Osteoblast (primary cell): ENCODE measurements at places on chromosomes 6 and 20.
A peak's percentile ranks its signal among the peaks of the same experiment; 100 is the strongest.

DNA sequence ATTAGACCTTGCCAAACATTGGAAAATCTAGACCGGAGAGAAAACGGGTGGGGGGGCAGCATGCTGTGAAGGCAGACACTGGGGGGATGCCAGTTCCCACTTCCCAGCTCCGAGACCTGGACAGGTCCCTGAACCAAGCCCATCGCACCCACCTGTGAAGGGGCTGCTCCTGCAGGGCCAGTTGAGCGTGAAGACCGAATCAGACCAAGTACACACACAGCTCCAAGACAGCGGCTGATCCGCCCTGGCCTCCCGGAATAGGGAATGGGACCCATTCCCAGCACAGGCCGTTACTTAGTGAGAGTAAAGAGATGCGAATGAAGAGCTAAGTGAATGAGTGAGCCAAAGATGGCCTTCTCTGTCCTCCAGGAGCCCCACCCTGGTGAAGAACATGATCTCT, 41.5 kb upstream of the MDFI start:
- no peak for DNase-seq

DNA sequence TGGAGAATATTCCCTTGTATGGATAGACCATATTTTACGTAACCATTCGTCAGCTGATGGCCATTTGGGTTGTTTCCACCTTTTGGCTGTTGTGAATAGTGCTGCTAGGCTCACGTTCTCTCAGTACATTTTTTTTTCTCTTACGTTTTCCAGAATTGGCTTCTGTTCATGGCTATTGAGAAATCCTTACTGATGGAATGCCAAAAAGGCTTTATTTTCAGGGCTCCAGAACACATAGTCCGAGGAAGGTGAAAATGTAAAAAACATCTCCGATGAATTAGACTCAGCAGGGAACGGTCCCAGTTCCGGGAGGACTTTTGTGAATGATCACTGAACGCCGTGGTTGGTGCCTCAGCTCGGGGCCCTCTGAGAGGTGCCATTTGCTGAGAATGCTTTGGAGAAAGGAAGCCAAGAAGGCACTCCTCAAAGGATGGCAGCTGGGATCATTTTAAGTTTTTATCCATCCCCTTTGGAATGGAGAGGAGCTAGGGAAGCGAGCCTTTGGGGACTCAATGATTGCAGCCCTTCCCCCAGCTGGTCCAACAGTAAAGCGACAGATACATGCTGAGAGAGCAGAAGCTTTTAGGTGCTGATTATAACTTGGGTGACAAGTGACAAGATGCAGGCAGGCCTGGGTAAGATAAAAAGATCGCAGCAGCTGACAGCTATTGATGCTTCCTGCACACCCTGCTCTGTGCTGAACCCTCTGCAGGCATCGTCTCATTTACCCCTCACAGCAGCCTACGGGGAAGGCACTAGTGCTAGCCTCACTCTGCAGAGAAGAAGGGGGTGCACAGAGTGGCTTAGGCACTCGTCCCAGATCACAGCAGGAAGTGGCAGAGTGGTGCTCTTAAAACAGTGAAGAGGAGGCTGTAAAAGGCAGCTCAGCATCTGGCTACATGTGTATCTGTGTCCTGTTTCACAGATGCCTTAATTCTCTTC, 133.4 kb upstream of the KCNG1 start:
- no peak for DNase-seq

DNA sequence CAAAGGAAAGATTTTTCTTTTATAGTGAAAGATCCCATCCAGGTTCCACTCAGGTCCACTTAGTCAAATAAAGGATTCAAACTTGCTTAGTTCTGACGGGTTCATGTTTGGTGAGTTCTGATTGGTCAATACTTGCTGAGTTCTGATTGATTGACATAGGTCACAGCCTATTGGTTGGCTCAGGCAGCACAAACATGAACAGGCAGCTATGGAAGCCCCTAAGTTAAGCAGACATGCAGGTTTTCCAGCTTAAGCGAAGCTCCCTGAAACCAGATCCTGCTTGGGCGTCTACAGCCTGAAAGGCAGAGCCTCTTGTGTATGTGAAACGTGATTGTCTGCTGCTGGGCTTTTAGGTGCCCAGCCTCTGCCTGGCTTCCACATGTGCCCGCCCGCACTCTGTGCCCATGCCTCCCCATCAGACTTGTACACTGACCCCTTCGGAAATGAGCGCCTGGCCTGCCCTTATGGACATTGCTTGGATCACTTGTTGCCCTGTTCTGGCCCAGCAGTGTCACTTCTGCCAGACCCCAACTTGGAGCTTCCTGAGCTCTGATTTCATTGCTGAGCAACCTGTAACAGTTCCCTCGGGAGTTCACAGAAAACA, 45.4 kb upstream of the ECI2 start:
- peak; percentile 78 for DNase-seq

DNA sequence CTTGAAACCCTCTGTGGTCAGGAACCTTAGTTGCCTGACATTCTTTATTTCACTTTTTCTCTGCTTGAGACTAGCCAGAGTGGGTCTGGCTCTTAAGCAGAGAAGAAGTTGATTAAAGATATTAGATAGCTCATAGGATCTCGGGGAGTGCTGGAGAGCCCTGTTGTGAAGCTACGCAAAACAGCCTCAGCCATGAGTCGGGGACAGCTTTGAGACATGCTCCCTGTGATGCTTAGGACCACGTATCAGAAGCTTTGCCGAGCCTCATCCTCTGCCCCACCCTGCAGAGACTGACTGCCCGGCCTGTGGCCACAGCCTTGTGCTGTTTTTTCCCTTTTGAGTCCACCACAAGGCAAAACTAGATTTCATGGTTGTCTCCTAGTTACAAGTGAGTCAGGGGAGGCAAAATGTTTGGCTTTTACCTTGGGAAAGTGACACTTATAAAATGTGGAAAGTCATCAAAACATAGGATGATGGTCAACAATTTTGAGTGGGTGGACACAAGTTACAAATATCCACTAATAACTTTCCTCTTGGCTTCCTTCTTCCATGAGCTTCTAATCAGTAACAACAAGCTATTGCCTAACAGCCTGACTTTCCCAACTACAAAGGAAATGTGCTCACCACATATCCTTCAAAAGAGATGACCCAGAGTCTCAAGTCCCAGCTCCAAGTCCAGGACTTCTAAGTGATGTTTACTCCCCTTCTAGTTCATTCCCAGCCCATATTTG, 108.4 kb downstream of the JAG1 start:
- DNase-seq: peak; percentile 66

DNA sequence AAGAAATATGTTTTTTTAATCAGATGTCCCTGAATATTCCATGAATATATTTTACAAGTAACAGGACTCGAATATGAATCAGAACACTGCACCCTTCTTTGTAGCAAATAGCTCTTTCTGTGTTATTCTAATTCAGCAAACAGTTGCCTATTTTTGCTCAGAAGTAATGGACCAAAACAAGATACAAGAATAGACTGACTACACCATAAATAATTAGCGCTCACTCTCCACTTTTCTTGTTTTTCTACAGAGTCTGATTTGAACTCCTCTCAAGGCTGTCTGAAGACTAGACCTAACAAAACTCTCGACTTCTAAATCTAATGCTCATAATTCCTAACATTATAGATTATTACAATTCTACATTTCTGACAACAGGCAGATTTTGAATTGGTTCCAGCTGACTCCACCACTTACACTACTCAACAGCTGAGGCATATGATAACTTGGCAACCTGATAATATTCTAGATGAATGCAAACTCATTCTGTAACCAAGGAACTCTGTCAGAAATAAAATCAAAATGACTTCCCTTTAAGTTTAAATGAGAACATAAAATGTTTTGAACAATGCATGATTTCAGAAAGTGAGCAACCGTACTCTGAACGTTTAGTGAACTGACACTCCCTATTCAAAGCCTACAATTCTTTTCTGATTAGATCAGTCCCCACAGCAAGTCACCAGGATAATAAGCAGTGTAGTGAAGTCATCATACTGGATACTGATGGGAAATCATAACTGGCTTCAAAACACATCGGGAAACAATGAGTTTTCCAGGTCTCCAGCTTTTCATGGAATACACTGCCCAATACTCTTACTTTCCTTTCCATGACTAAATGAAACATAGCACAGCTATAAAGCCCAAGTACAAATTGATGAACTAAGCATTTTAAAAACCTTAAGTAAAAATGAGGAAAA, 114.2 kb upstream of the BEND6 start:
- DNase-seq: peak; percentile 88

DNA sequence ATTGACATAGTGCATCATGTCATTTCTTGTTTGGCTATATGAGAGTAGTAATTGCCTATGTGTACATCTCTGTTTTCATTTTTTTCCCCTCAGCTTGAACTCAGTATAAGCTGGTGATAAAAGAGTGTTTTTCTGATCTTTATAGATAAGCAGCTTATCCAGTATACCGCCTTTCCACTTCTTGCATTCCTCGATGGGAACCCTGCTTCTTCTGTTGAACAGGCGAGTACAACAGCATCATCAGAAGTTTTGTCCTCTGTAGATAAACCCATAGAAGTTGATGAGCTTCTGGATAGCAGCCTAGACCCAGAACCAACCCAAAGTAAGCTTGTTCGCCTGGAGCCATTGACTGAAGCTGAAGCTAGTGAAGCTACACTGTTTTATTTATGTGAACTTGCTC, 32.3 kb downstream of the HSF2 start:
- DNase-seq: no peak

DNA sequence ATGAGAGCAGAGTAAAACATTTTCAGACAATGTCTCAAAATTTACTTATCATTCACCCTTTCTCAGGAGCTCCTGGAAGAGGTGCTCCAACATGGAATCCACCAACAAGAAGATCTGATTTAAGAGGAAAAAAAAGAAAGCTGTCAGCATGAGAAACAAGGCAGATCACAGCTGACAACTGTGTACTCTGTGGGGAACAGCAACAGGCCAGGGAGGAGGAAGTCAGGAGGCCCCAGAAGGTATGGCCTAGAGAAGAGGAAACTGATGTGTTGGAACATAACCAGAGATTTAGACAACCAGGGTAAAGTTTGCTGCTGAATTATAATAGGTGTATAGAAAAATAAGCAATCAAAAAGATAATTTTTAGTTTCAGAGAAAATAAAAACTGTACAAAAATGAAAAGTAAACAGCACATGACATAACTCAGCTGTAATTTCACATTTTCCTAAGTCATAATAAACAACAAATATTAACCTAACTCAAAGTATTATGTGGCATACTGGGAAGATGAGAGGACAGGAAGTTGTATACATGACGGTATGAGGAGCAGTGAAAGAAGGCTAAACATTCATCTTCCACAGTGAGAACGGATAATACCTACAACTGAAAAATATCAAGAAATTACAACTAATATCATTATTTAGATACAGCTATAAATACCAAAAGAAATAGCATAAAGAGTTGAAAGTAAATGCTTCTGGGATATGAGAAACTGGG, 113.6 kb upstream of the EMILIN3 start:
- DNase-seq: peak; percentile 37

DNA sequence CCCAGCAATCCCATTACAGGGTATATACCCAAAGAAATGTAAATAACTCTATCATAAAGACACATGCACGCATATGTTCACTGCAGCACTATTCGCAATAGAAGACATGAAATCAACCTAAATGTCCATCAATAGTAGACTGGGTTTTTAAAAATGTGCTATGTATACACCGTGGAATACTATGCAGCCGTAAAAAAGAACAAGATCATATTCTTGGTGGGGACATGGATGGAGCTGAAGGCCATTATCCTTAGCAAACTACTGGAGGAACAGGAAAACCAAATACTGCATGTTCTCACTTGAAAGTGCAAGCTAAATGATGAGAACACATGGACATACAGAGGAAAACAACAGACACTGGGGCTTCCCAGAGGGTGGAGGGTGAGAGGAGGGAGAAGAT, 201.2 kb downstream of the GMDS start:
- no peak for DNase-seq

GRCh38 chr6:78484198-78485064, 382.9 kb upstream of the IRAK1BP1 start:
- no peak for DNase-seq

DNA sequence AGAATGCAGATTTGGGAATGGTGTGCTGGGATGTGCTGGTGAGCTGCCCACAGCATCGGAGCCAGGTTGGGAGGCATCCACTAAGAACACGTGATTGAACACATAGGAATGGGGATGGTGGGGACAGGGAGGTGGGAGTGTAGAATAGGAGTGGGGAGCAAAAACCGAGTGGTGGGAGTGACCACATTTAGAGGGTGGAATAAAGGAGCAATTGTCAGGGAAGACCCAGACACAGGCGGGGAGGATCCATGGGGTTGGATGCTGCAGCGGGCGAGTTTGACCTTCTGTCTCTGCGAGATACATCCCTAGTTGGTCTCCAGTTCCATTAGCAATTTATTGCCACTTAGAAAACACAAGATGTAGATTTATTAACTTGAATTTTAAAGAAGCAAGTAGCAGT, 4.7 kb downstream of the NAA20 start:
- DNase-seq: no peak

- DNase-seq: peak; percentile 77
Measured at GRCh38 chr6:140774080-140774505, 1358.6 kb upstream of the GJE1 start.

- DNase-seq: no peak
Measured at GRCh38 chr20:56934888-56935287, 305.8 kb downstream of the TFAP2C start.

DNA sequence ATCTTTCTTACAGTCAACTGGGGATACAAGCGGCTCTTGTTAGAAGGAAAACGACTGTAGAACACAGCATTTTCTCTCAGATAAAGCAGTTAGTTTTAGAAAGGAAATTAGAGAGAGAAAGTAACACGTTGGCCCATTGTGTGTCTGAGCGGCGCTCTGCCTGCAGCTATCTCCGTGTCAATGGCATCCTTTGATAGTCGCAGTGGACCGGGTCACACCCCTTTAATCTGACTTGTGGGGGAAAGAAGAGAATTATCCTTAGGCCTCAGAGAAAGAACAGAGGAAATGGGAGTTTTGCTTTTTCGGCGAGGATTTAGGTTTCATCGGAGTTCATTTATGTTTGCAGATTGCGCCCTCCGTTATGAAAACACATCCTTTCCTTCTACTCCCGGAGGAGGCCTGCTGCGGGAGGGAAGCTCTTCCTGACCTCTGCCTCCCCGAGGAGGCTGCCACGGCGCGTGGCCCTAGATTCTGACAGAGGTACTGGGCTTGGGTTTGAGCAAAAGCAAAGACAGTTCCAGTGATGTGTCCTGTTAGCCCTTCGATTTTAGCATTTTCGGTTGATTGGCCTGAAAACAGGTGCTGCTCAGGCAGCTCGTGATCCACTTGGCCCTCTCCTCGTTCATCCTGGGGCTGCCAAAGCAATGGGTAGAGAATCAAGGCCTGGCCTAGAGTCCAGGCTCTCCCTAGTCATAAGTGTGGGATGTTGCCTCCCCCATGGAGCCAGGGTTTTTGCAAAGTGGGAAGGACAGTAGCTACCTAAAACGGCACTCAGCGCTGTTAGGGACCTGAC, 74.9 kb downstream of the ZDHHC14 start:
- DNase-seq: no peak

DNA sequence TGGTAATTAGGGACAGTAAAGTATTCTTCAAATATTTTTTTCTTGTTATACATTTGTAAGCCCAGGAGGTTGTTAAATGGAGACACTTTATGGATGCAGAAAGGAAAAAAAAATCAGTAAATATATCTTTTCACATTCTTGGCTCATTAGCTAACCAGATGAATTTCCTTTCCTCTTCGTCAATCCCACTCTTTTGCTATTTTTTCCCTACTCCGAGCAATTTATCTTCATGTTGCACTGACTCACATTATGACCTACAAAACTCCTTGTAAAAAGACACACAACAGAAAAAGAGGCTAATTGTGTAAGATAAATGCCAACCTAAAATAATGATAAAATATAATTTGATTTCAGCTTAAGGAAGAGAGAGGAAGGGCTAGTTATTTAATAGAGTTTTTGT, 472.9 kb upstream of the ZNF337 start:
- DNase-seq: peak; percentile 30

- DNase-seq: no peak
Measured at GRCh38 chr6:75101896-75102295, 104.0 kb downstream of the COL12A1 start.
